ENCODE measurements at places on chromosomes 1 and 21.

DNA sequence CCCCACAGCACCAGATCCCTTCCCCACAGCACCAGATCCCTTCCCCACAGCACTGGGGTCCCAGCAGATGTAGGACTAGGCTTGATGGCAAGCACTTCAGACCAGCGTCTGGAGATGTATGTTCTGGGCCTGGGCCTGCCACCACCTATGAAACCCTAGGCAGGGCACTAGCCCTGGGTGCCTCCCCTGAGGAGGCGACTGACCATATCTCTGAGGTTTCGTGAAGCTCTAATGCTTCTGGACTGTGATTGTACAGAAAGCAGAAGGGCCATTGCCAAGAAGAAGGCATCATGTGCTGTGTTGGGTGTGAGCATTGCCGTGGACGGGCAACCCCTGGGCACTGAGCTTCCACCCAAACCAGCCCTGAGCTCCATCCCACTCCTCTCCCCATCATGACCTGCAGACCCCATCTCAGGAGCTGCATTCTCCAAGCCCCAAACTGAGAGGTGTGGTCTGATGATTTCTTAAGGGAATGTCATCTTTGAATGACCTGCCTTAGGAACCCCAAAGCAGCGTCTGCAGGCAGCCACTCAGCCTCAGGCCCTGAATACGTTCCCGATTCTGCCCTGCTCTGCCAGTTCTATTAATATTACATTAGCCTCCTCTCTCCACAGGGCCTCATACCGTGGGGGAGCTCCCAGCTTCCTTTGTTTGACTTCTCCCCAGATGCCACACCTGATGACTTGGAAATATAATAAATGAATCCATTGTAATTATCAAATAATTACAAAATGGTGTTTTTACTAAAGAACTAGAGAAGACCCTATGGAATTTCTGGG lies 163.4 kb downstream of the TRIM33 start:
- no peak for DNase-seq

GRCh38 chr1:12060500-12060899 lies 2.6 kb upstream of the TNFRSF8 start:
- no peak for DNase-seq

- DNase-seq = no peak
Measured at GRCh38 chr1:53766831-53767405, 28.0 kb upstream of the GLIS1 start.

DNA sequence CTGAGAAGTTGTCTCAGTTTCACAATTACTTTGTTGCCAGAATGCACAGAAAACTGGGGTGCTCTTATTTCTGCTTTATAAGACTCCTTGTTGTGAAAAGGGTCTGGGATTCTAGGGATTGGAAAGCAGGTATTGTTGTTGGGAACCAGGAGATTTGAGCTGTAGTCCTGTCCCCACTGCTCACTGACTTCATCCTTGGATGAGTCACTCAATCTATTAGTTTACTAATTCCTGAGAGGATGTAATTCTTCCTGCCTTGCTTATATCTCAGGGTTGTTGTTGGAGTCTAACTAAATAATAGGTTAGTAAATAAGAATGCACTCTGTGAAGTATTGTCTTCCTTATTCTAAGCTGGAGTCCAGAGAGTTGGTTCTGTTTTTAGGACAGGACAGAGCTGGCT lies 172.5 kb upstream of the GALNT2 start:
- no peak for DNase-seq

- DNase-seq = peak; percentile 79
Measured at GRCh38 chr1:244970236-244970743, 105.9 kb upstream of the HNRNPU start.

GRCh38 chr1:150826299-150826698 lies 18.2 kb upstream of the CTSK start:
- DNase-seq = no peak

GRCh38 chr21:35198565-35198964 lies 149.5 kb upstream of the RUNX1 start:
- no peak for DNase-seq
